HEK293T (cell line): ENCODE measurements at places on chromosomes 1 and 21.

DNA sequence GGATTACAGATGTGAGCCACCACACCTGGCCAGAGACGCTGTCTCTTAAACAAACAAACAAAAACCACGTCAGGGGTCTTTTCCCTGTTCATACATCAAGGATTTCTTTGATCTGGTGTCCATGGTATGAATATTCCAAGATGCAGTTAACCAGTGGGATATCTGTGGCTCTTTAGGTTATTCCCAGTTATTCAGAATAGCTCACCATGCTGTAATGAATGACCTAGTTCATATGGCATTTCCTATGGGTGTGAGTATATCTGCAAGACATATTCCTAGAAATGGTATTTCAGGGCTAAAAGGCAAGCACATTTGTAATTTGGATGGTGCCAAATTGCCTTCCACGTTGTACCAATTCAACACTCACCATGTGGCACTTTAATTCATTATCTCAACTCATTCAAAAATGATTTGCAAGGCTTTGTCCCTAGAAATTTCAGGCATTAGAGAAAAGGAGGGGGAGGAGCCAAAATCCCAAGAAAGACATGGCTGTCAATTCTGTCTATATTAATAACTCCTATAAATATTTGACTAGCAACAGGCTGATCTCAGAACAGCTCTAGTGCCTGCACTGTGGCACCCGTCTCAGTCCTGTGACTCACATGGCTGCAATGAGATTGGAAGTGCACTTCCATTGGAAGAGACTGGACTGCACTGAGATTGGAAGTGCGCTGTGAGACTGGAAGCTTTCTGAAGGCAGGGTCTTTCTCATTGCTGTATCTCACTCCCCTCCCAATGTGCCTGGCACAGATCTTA is 6.0 kb upstream of the STMN1 start:
- no peak for DNase-seq

DNA sequence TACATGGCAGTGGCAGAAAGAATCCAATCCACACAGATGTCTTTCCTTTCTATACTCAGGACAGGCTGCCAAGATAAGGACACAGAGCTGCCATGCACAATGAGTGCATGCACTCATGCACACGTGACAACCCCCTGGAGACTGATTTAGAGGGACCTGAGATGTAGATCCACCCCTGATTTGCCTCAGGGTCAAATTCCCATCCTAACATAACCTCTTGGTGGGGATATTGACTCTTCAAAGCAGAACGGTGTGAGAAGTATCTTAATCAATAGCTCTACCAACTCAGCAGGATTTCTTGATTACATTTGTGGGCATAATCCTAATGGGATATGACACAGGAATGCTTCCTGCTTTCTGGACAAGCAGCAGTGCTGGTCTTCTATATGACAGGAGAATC is 125.2 kb upstream of the DSCAM start:
- no peak for DNase-seq

- DNase-seq, result no peak
Measured at GRCh38 chr21:42002421-42002958, 7.7 kb downstream of the ZBTB21 start.

GRCh38 chr1:201264072-201264471 is 19.2 kb upstream of the PKP1 start:
- no peak for DNase-seq

DNA sequence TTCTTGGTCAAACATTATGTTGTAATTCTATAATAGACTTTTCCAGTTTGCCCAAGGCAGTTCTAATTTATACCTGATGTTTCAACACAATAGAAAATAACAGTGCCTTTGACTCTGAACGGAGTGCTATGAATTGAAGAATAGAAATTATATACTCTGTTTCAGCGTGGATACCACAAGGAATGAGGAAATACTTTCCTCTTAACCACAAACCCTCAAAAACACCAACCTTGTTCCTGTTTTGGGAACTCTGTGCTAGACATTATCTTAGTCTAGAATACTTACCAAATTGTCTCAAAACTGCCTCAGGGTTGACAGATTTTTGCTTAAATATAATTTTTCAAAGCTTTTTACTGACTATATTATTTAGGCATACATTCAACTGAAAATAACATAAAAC is 1629.3 kb downstream of the MRPL39 start:
- DNase-seq, result no peak

GRCh38 chr1:215043401-215043800 is 39.1 kb upstream of the KCNK2 start:
- DNase-seq, result no peak

GRCh38 chr1:105462308-105462707 is 1594.2 kb upstream of the PRMT6 start:
- no peak for DNase-seq

DNA sequence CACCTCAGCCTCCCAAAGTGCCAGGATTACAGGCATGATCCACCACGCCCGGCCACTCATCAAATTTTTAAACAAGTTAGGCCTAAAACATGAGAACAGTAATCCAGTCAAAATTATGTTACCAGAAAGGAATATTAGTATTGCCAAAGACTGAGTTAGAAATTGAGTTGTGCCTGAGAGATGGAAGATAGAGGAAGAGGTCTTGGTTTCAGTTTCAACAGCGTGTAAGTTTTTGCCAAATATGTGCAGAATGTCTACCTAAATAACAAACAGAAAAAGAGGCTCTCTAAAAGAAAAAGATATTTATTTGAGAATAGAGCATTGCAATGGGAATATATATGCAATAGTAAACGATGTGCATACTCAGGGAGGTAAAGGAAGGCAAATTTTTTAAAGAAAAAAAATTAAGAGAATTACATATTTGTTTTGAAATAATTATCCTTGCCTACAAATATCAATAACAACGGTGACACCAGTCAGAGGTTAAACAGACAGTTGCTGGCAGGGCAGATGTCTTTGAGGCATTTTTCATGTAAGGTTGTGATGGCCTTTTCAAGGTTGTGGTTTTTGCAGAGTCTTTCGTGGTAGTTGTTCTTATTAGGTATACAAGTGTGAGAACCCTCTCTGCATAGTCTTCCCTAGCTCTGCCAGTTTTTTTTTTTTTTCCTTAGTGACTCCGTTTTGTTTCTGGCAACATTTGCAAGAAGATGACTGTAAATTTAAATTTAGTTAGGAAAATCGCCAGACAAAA is 2.2 kb upstream of the CD1B start:
- no peak for DNase-seq

DNA sequence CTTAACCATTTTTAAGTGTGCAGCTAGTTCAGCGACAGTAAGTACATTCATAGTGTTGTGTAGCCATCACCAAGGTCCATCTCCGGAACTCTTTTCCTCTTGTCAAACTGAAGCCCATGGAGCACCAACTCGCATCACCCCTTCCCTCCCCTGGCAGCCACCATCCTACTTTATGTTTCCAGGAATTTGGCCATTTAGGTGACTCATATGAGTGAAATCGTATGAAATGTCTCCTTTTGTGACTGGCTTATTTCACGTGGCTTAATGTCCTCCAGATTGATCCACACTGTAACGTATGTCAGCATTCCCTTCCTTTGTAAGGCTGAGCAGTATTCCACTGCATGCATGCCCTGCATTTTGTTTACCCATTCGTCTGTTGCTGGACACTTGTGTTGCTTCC is 2.5 kb downstream of the COL6A2 start:
- DNase-seq, result no peak

DNA sequence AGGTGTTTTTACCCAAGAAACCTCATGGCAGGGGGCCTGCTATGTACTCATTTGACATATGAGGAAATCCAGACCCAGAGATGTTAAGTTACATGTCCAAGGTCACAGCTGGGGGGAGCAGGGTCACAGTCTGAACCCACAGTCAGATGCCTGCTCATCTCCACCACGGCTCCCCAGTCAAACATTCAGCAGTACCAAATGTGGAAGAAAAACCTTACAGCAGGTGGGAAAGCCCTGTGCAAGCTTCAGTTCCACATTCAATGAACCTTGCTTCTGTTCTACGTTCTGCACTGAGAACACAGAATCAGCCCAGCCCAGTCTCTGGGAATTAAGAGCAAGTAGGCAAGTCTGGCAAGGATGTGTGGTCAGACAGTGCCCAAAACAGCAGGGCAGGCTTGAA is 35.2 kb downstream of the LRP8 start:
- DNase-seq, result no peak

DNA sequence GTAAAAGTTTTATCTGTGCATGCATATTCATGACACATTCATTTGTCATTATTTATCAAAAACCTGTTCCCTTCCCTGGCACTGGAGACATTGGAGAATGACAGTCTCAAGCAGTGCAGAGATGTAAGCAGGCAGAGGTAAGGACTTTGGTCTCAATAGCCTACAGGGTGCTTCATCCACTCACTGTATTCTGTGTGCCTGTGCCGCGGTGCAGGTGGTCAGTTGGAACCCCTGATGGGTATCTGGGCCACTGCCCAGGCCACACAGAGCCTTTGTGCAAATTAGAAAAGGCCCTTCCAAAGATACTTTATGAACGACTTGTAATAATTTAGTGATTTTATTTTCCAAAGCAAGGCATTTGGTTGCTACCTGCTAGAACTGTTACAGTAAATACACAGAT is 44.0 kb downstream of the CDC42 start:
- DNase-seq, result no peak

GRCh38 chr1:33342041-33342723 is 21.3 kb upstream of the A3GALT2 start:
- no peak for DNase-seq
